Heart left ventricle (tissue), 16 donors: ENCODE measurements at places on chromosomes 13 and 19. TPM values are rescaled to one million over a fixed set of nuclear protein-coding genes. Genes with fewer than 3 reads are reported as not detected.
A peak's percentile ranks its signal among the peaks of the same experiment; 100 is the strongest.

ZNF507 gene
- total RNA-seq: 18.2 TPM

ZNF492 gene
- total RNA-seq: 0.12 TPM

ZNF320 gene
- 10.0 TPM for total RNA-seq

CD209 gene
- 3.9 TPM for total RNA-seq

CPB2 gene
- total RNA-seq: not detected

CNN1 gene
- total RNA-seq: 979 TPM

RASA3 gene
- 10.5 TPM for total RNA-seq

FUT3 gene
- total RNA-seq: not detected

DMWD gene
- total RNA-seq: 53.6 TPM

EPS8L1 gene
- 3.9 TPM for total RNA-seq

TTYH1 gene
- total RNA-seq: 6.8 TPM

WDR88 gene
- total RNA-seq: not detected

HCN2 gene
- 19.5 TPM for total RNA-seq

RXFP2 gene
- total RNA-seq: not detected

GPR42 gene
- total RNA-seq: not detected

FNDC3A gene
- total RNA-seq: 38.3 TPM

- no peaks in the 10 kb centered on the region for H3K4me1 ChIP-seq
- no peak overlapping the region for H3K27ac ChIP-seq
- H3K36me3 ChIP-seq: no peaks in the 10 kb centered on the region
Observed at GRCh38 chr13:50788551-50789210, 54.8 kb downstream of the DLEU7 start.

- no peak for DNase-seq
- H3K36me3 ChIP-seq: peaks cover 36% of the 10 kb centered on the region
- H3K4me3 ChIP-seq: no peak overlapping the region
- no peak overlapping the region for H3K27ac ChIP-seq
Observed at GRCh38 chr13:41246969-41247680, 16.3 kb downstream of the MTRF1 start.

GRCh38 chr19:56174550-56174949 is 1.3 kb upstream of the GALP start:
- H3K4me3 ChIP-seq: no peak overlapping the region
- DNase-seq: no peak
- H3K36me3 ChIP-seq: no peaks in the 10 kb centered on the region
- no peaks in the 10 kb centered on the region for H3K27me3 ChIP-seq

- H3K4me3 ChIP-seq: peak overlapping the region; percentile 50
- DNase-seq: peak; percentile 76
- no peaks in the 10 kb centered on the region for H3K36me3 ChIP-seq
Observed at GRCh38 chr19:16825312-16826052, 3.7 kb upstream of the SIN3B start.

GRCh38 chr13:59337070-59337469 is 826.7 kb downstream of the DIAPH3 start:
- DNase-seq: no peak
- H3K4me3 ChIP-seq: no peak overlapping the region
- H3K27me3 ChIP-seq: no peaks in the 10 kb centered on the region
- peaks cover 18% of the 10 kb centered on the region for H3K4me1 ChIP-seq
- H3K27ac ChIP-seq: no peak overlapping the region

- no peak overlapping the region for H3K4me3 ChIP-seq
- H3K4me1 ChIP-seq: no peaks in the 10 kb centered on the region
- peaks cover 4% of the 10 kb centered on the region for H3K27me3 ChIP-seq
- no peaks in the 10 kb centered on the region for H3K36me3 ChIP-seq
- no peak overlapping the region for H3K27ac ChIP-seq
Observed at GRCh38 chr19:50465986-50466705, 10.2 kb upstream of the EMC10 start.

GRCh38 chr19:9808855-9809824 is 9.7 kb downstream of the FBXL12 start:
- no peaks in the 10 kb centered on the region for H3K4me1 ChIP-seq
- no peaks in the 10 kb centered on the region for H3K27me3 ChIP-seq
- peaks cover 89% of the 10 kb centered on the region for H3K36me3 ChIP-seq
- DNase-seq: no peak
- H3K4me3 ChIP-seq: no peak overlapping the region

DNA sequence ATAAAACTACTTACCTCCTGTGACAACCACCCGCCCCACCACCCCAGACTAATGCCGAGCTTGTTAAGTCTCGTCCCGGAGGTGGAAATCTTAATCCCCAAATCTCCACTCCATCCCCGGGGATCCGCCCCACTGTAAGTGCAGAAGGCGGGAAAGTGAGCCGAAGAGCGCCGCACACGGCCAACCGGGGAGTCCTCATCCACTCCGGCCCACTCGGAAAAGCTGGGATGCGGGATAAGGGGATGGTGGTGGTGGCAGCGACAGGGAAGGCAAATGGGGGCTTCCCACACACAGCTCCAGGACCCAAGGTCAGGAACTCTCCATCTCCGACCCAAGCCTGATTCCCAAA is 621 bp downstream of the FBL start:
- H3K4me3 ChIP-seq: peak overlapping the region; percentile 89
- peak overlapping the region; percentile 91 for H3K27ac ChIP-seq
- DNase-seq: no peak
- H3K27me3 ChIP-seq: no peaks in the 10 kb centered on the region
- H3K36me3 ChIP-seq: no peaks in the 10 kb centered on the region

DNA sequence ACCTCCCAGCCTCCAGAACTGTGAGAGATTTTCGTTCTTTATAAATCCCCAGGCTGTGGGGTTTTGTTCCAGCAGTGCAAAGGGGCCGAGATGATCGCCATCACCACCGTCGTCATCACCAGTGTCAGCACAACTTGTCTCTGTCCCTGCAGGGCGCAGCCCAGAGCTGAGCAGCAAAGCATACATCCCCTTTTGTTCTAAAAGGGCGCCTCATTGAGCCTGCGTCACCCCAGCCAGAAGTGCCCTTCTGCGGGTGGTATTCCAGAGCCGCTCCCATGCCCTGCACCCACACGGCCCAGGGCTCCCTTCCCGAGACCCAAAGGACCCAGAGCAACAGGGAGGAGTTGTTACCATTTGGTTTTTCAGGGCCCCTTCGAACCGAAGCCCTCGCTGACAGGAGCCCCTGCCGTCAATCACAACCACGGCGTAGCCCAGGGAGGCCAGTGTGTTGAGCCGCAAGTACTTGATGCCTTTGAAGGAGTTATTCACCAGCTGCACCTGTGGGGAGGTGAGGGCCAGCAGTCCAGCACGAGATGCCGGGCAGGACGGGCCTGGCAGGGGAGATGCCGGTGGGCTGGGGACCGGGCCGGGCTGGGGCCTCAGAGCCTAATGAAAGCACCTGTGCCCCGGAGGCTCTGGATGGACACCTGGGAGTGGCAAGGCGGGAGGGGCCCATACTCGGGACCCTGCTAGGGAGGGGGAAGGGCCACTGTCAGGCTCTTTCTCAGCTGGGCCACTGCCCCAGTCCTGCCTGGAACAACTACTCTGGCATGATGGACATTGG is 14.4 kb upstream of the MYDGF start:
- no peaks in the 10 kb centered on the region for H3K27me3 ChIP-seq
- DNase-seq: no peak
- no peak overlapping the region for H3K4me3 ChIP-seq
- H3K27ac ChIP-seq: no peak overlapping the region
- H3K4me1 ChIP-seq: no peaks in the 10 kb centered on the region

- no peaks in the 10 kb centered on the region for H3K27me3 ChIP-seq
- H3K4me1 ChIP-seq: no peaks in the 10 kb centered on the region
- peak overlapping the region; percentile 91 for H3K27ac ChIP-seq
- peaks cover 19% of the 10 kb centered on the region for H3K36me3 ChIP-seq
Observed at GRCh38 chr19:892243-892893, 619 bp downstream of the MED16 start.

- H3K4me1 ChIP-seq: no peaks in the 10 kb centered on the region
- H3K4me3 ChIP-seq: no peak overlapping the region
- no peak for DNase-seq
- H3K36me3 ChIP-seq: no peaks in the 10 kb centered on the region
- no peaks in the 10 kb centered on the region for H3K27me3 ChIP-seq
- H3K27ac ChIP-seq: no peak overlapping the region
Observed at GRCh38 chr13:66640231-66640630, 589.9 kb downstream of the PCDH9 start.

- H3K36me3 ChIP-seq: no peaks in the 10 kb centered on the region
- peak overlapping the region; percentile 42 for H3K4me3 ChIP-seq
- DNase-seq: peak; percentile 95
- H3K27ac ChIP-seq: no peak overlapping the region
Observed at GRCh38 chr19:10461047-10461949, 41.0 kb downstream of the PDE4A start.

DNA sequence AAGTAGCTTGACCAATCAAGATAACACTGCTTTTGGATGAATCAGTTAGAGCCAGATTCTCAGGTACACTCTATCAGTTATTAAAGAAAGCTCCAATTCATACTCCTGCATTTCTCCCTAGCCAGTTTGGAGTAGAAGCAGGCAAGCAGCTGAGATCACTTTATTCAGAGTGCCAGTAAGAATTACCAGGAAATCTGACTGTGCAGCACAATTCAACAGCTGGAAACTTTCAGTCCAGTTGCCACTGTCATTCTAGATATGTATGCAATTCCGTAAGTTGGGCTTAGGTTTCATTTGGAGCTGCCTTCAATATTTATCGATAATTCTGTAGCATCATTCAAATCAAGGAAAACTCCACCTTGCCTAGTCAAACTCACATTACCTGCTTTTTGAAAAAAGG is 2625.6 kb upstream of the PCDH20 start:
- H3K4me3 ChIP-seq: no peak overlapping the region
- H3K36me3 ChIP-seq: no peaks in the 10 kb centered on the region
- no peaks in the 10 kb centered on the region for H3K27me3 ChIP-seq
- no peak overlapping the region for H3K27ac ChIP-seq
- no peak for DNase-seq

- no peaks in the 10 kb centered on the region for H3K36me3 ChIP-seq
- H3K27ac ChIP-seq: no peak within 1 kb of the TSS
- H3K27me3 ChIP-seq: no peaks in the 10 kb centered on the region
- no peak within 1 kb of the TSS for H3K4me3 ChIP-seq
- no peaks in the 10 kb centered on the region for H3K4me1 ChIP-seq
- DNase-seq: no peak
Observed at GRCh38 chr13:31739226-31739625, at the start of gene RXFP2. RXFP2 (plus strand) TSS chr13:31739526; CDS start chr13:31739613, 87 bp downstream.

DNA sequence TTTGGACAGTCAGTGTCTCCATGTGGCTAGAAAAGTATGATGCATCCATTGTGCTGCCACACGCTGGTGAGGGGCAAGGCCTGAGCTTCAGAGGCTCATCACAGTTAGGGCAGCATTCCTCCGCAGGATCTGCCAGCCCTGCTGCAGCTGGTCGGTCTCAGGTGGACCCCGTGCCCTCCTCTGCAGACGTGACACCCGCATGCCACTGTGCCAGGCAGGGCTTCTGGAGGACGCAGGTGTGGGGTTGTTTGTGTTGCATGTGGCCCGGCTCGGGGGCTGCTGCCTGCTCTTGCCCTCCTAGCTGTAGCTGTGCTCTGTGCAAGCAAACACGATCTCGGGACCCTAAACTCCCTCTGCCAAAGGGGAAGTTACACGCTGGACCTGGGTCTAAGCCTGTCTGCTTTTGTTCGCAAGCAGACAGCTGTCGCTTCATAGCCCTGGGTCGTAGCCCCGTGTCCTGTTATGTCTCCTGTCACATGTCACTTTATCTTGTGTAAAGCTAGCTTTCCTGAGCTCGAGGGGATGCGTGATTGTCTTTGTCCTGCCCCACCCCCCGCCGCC is 45.3 kb downstream of the SLC7A9 start:
- no peak overlapping the region for H3K27ac ChIP-seq
- no peak overlapping the region for H3K4me3 ChIP-seq
- H3K36me3 ChIP-seq: no peaks in the 10 kb centered on the region
- no peaks in the 10 kb centered on the region for H3K27me3 ChIP-seq
- no peaks in the 10 kb centered on the region for H3K4me1 ChIP-seq

DNA sequence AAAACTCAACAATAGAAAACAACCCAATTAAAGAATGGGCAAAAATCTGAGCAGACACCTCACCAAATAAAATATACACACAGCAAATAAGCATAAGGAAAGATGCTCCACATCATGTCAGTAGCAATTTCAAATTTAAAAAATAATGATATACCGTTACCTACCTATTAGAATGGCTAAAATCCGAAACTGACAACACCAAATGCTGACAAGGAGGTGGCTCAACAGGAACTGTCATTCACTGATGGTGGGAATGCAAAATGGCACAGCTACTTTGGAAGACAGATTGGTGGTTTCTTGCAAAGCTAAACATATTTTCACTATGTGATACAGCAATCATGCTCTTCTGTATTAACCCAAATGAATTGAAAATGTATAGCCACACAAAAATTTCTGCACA is 9.1 kb downstream of the CYP2A13 start:
- no peaks in the 10 kb centered on the region for H3K36me3 ChIP-seq
- peaks cover 8% of the 10 kb centered on the region for H3K27me3 ChIP-seq
- DNase-seq: no peak
- no peak overlapping the region for H3K27ac ChIP-seq
- H3K4me1 ChIP-seq: no peaks in the 10 kb centered on the region

DNA sequence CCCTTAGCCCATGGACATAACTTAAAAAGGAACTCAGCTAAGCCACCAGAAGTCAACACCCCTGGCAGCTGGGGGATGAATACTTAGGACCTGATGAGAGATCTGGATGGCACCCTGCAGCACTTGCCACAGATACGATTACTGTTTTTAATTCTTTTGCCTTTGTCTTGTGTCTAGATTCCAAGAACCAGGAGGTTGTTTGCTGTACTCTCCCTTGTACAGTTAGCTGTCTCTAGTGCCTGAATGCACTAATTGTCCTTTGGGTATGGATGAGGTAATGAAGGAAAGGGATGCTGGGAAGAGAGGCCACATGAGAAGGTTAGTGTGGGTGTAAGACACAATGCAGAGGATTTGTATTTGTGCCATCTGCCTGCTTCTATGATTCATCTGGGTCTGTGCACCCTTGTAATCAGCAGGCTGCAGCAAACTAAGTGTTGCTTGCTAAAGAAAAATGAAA is 385.8 kb downstream of the KCNRG start:
- H3K36me3 ChIP-seq: no peaks in the 10 kb centered on the region
- no peak for DNase-seq
- peak overlapping the region; percentile 64 for H3K27ac ChIP-seq
- H3K4me3 ChIP-seq: no peak overlapping the region
- peaks cover 15% of the 10 kb centered on the region for H3K4me1 ChIP-seq

GRCh38 chr13:110301083-110301482 is 5.9 kb downstream of the COL4A1 start:
- DNase-seq: no peak
- H3K27ac ChIP-seq: peak overlapping the region; percentile 62
- H3K36me3 ChIP-seq: peaks cover 4% of the 10 kb centered on the region
- no peaks in the 10 kb centered on the region for H3K27me3 ChIP-seq

DNA sequence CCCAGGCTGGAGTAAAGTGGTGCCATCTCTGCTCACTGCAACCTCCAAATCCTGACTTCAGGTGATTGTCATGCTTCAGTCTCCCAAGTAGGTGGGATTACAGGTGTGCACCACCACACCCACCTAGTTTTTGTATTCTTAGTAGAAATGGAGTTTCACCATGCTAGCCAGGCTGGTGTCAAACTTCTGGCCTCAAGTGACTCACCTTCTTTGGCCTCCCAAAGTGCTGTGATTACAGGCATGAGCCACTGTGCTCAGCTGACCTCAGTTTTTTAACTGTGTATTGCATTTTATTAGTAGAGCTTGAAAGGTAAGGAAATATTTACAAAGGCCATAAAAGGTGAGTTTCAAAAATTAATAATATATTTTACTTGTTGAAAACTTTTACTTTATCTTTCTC is 2.3 kb downstream of the ZNF726 start:
- no peak overlapping the region for H3K27ac ChIP-seq
- H3K4me3 ChIP-seq: no peak overlapping the region
- peaks cover 12% of the 10 kb centered on the region for H3K4me1 ChIP-seq
- DNase-seq: no peak
